AG04449 (cell line): ENCODE measurements at places on chromosomes 7 and 10.
A peak's percentile ranks its signal among the peaks of the same experiment; 100 is the strongest.

- DNase-seq = peak; percentile 7
Observed at GRCh38 chr10:33746836-33747268, 412.4 kb upstream of the NRP1 start.

DNA sequence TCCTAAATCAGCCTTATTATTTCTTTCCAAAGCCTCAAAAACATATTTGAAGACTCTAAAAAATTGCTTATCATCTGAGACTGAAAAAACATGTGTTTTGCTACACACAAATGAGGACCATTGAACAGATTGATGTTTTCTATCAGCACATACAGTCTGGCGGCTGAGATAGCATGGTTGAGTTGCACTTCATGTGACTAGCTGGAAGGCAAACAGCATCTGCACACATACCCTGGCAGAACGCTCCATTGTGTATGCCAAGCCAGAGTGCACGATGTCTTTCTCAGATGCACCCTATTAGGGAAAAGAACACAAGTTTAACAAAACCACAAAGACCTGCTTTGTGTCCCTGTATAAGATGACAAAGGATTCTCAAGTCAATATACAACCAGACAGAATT lies 33.0 kb downstream of the FAM25A start:
- no peak for DNase-seq

DNA sequence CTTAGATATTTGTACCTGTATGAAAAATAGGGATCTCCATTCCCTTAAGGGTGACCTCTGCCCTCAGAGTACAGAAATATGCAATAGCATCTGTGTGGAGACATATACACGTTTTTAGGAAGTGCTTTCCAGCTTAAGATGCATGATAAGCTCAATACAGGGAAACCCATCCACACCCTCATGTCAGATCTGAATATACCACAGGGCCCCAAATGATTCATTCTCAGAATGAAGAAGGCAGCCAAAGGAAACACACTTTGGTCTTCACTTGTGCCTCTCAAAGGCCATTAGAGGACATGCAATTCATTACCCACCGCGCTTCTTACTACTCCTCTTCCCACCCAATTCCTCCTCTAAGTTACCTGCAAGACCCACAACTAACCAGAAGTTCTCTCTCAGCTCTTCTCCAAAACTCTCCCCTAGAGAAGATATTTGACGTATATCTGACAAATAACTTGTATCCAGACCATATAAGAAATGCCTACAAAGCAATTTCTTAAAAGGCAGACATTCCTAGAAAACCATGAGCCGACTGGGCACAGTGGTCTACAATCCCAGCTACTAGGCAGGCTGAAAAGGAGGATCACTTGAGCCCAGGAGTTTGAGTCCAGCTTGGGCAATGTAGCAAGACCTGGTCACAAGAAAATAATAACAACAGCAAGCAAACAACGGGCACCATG lies 103.0 kb downstream of the OAT start:
- DNase-seq = no peak

- DNase-seq = no peak
Observed at GRCh38 chr7:45920502-45921380, at the start of gene IGFBP3. Gene IGFBP3 (minus strand): TSS chr7:45921272. CDS start chr7:45921140, 132 bp downstream.

DNA sequence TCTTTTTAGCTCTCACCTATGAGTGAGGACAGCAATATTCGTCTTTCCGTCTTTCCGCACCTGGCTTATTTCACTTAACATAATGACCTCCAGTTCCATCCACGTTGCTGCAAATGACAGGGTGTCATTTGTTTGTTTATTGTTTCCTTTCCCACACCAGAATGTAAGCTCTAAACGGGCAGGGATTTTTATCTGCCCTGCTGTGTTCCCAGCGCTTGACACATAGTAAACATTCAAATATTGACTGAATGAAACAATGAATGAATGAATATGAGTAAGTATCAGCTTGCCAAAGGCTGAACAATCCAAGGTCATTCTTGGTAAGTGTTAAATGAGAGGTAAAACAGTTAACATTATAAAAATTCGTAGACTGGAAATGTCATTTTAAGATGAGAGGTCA lies 12.8 kb downstream of the SH3PXD2A start:
- DNase-seq = no peak

DNA sequence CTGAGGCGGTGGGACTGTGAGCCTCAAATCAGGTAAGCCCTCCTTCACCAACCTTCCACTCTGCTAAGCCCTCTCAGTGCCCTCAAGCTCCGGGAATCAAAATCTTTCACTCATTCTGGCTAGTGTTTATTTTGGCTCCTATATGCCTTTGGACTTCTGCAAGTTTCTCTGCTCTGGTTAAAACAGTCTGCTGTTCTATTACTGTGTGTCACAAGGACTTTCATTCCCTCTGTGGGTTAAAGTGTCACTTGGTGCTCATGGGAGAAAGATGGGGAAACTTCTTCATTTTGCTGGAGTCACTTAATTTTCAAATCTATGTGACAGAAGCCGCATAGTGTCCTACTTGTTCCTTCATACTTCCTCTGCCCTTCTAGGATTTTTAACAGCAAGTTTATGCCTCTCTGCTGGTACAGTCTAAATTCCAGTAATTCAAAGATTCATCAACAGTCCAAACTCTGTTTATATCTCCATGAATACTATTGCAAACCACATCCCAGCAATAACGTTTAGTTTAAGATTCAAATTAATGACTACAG lies 61.3 kb downstream of the CD36 start:
- DNase-seq = no peak

DNA sequence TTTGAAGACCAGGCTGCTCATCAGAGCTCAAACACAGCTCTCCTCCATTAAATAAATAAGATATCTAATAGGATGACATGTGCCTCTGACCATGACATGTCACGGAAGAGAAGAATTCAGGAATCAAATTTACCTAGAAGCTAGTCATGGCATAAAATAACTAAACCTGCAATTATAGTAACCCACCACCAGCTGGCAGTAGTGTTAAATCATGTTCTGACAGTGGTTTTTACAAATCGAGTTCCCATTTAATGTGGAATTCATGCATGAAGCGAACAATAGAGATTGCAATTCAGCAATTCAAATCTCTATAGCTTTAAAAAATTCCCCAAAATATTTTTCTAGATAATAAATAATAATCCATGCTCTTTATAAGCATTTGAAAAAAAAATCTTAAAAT lies 74.6 kb upstream of the IKZF1 start:
- DNase-seq = no peak

DNA sequence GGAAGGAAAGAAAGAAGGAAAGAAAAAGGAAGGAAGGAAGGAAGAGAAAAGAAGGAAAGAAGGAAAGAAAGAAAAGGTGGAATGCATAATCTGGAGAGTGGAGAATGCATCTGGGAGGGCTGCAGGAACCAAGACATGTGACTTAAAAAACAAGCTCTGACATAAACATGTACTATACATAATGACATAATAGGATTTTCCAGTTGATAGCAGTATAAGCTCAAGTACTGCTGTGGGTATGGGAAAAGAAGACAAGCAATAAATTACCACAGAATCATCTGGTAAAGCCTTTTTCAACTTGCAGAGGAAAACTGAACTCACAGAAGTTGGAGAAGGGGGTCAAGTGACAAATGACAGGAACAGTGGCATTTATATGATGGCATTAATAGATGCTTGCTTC lies 345.9 kb downstream of the PLXDC2 start:
- no peak for DNase-seq

DNA sequence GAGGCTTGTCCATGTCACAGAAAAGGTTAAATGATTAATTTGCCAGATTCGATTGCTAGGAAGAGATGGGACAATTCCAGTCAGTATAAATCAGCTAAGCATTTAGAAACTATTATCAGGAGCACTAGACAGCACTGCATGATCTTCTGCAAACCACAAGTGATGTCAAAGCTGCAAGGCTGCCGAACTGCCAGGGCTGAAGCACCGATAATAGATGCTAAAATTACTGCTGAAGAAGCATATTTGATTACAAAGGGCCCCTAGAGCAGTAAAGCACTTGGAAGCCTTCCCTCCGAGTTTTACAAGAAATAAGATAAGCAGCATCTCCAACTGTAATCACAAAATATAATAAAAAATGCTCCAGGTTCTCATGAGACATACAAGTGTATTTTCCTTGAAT lies 40.6 kb downstream of the RNLS start:
- DNase-seq = no peak

GRCh38 chr10:79293841-79294581 lies 53.3 kb upstream of the PPIF start:
- no peak for DNase-seq

GRCh38 chr7:139265673-139266072 lies 34.6 kb downstream of the UBN2 start:
- no peak for DNase-seq

DNA sequence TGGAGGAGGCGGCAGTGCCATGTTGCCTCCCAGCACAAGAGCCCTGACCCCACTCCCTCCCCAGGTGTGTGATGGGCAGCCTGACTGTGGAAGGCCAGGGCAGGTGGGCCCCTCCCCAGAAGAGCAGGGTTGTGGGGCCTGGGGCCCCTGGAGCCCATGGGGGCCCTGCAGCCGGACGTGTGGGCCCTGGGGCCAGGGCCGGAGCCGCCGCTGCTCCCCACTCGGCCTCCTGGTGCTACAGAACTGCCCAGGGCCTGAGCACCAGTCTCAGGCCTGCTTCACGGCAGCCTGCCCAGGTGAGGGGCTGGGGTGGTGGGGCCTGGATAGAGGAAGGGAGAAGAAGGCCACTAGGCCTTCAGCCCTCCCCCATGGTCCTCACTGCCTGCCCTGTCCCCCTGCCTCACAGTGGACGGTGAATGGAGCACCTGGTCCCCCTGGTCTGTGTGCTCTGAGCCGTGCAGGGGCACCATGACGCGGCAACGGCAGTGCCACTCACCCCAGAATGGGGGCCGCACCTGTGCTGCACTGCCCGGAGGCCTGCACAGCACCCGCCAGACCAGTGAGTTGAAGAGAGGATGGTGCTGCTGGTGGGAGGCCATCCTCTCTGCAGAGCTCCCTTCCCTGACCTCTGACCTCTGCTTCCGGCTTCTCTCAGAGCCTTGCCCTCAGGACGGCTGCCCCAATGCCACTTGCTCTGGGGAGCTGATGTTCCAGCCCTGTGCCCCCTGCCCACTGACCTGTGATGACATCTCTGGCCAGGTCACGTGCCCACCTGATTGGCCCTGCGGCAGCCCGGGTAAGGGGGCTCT lies 18.2 kb upstream of the ZNF467 start:
- DNase-seq = no peak

- no peak for DNase-seq
Observed at GRCh38 chr7:66143876-66144332, 29.3 kb downstream of the CRCP start.

DNA sequence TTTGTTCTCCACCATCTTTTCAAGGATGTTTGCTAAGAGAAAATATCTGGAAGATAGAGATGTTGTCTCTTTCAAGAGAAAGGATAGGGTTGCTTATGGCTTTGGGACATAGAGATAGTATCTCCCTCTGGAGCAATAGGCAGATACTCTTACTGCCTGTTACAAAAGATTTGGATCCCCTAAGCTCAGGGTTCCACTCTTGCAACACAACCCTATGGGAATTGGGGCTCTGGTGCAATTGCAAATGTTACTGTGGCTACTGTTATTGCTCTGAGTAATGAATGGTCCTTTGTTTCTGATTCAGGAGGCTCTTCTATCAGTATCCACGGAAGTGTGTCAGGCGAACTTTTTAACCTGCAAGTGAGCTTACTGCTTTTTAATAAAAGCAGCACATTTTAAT lies 88.8 kb downstream of the GPR85 start:
- DNase-seq = no peak

DNA sequence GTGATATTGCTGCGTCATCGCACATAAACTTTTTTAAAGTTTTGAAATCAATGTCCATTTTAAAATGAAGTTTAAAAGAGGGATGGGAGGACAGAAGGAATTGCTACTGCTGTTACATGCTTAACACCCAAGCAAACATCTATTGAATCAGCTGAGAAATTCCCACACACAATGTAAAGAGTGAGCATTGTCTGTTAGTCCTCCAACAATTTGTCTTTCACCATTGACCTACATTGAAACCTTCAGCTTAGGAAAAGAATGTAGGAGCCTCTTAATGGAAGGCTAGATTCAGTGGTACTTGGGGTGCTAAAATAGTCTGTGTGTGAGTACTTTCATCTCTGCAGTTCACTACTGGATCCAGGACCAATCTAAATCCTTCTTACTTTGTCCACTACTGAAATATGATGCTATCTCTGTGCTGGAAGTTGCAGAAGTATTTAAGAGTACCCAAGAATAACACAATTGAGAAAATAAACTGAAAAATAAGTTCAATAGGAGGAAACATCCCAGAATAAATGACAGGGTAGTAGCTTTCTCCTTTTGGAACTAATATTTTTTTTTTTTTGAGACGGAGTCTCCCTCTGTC lies 23.8 kb upstream of the FBXW4 start:
- DNase-seq = no peak
